ENCODE measurements at places on chromosomes 6 and 20. TPM values are rescaled to one million over a fixed set of nuclear protein-coding genes. Genes with fewer than 3 reads are reported as not detected.

The NINL gene
- polyA plus RNA-seq, result 7.8 TPM

The B3GAT2 gene
- polyA plus RNA-seq, result 0.04 TPM

The RBPJL gene
- not detected for polyA plus RNA-seq

The PNLDC1 gene
- polyA plus RNA-seq, result 0.19 TPM

The KHDC1 gene
- polyA plus RNA-seq, result 5.9 TPM

The OR2J2 gene
- polyA plus RNA-seq, result not detected

The BCAS1 gene
- not detected for polyA plus RNA-seq

The COX4I2 gene
- polyA plus RNA-seq, result not detected

Measured in AG04450 (cell line).